ENCODE measurements at places on chromosomes 16 and 17.

GRCh38 chr17:61139219-61139618 lies 260.4 kb upstream of the TBX2 start:
- DNase-seq = no peak

DNA sequence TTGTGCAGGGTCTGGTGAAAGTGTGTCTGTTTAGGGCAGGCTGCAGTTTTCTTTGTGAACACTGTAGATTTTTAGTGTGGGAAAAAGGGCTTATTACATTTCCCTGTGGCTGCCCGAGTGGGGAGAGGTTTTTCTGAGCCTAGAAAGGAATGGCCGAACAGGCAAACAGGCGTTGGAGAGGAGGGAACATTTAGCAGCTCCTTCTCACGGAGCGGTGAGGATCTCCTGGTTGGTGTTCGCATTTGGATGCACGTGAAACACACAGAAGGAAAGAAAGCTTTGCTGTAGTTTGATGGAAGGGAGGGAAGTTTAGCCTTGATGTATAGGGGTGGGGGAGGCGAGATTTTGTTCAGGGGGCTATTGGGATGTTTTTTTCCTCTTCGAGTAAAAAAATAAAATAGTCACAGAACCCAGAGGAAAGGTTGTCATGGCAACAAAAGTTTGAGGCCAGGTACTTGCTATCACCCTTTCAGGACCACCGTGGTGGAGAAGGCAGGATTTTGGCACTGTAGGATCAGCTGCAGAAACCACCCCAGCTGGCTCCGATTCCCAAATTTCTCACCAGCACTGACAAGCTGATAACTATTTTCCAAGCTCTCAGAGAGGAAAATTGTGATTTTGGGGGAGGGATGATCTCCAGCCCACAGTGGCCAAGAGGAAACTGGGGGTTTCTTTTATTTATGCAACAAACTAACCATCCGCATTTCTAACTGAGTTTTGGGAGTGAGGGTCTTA lies 3.5 kb downstream of the GSG1L start:
- no peak for DNase-seq

GRCh38 chr16:68368301-68368888 lies 57.6 kb downstream of the PRMT7 start:
- DNase-seq = no peak

DNA sequence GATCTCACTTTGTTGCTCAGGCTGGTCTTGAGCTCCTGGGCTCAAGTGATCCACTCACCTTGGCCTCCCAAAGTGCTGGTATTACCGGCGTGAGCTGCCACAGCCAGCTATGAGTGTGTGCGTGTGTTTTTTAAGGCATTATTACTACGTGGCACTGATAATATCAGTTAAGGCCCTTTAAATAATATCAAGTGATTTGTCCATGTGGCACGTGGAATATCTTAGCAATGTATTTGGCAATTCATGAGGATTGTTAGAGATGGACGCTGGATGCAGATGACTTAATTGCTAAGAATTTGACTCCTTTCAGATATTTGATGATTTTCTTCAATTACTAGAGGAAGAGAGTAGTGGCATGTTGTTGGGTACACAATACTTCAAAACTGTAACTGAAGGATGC lies 25.5 kb upstream of the PMP22 start:
- DNase-seq = no peak

GRCh38 chr17:50430821-50431618 lies 5.0 kb downstream of the ACSF2 start:
- no peak for DNase-seq

GRCh38 chr16:53804467-53804866 lies 100.5 kb downstream of the FTO start:
- DNase-seq = no peak

DNA sequence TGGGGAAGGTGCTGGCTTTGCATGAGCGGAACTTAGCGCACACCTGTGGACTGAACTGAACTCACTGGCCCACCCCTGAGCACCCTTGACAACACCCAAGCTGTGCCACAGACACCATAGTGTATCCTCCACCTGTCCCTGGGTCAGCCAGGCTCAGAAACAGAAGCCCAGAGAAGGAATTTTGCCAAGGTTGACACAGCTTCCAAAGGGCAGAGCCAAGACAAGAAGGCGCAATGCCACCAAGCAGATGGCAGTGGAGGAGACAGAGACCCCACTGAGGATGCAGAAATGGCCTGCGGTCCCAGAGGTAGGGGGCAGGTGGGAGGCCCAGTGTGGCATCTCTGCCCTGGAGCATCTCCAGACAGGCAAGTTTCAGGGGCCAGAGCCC lies 169.0 kb downstream of the ENGASE start:
- no peak for DNase-seq

- DNase-seq = no peak
Observed at GRCh38 chr16:58449768-58450167, 50.2 kb upstream of the NDRG4 start.

- peak; percentile 87 for DNase-seq
Observed at GRCh38 chr17:50114849-50115357, 15.1 kb downstream of the SAMD14 start.

GRCh38 chr17:50183421-50183994 lies 17.7 kb downstream of the SGCA start:
- DNase-seq = no peak

DNA sequence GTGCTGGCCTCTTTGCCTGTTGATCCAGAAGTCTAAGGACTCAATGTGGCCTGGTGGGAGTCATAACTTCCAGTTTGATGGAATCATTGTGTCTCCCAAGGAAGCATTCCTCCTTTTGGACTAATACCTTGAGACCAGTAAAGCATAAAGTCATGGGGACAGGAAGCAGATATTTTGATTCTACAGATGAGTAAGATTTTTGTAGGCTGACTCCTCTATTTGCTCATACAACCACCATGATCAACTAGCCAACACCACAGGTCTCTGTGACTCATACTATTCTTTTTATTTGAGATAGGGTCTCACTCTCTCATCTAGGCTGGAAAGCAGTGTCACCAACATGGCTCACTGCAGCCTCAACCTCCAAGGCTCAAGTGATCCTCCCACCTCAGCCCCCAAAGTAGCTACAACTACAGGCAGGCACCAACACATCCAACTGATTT lies 6.2 kb downstream of the MT2A start:
- DNase-seq = no peak

DNA sequence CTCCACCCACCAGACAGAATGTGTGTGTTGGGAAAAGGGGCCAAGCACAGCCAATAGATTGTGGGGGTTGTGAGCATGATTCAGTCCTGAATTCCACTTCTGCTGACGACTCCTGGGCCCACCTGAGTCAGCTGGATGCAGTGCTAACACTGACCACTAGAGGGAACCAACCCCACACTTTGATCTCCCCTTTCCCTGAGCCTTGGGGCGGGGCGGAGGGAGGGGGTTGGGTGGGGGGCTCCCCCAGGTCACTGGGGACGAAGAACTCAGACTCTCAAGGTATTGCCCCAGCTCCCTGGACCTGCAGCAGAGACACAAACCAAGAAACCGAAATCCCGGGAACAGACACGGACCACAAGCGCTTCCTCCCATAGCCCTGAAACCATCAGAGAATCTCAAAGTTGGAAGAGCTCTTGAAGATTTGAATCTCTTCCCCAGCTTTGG lies 621 bp upstream of the CSHL1 start:
- peak; percentile 36 for DNase-seq

- no peak for DNase-seq
Observed at GRCh38 chr17:27741971-27742575, 58.3 kb downstream of the NOS2 start.

DNA sequence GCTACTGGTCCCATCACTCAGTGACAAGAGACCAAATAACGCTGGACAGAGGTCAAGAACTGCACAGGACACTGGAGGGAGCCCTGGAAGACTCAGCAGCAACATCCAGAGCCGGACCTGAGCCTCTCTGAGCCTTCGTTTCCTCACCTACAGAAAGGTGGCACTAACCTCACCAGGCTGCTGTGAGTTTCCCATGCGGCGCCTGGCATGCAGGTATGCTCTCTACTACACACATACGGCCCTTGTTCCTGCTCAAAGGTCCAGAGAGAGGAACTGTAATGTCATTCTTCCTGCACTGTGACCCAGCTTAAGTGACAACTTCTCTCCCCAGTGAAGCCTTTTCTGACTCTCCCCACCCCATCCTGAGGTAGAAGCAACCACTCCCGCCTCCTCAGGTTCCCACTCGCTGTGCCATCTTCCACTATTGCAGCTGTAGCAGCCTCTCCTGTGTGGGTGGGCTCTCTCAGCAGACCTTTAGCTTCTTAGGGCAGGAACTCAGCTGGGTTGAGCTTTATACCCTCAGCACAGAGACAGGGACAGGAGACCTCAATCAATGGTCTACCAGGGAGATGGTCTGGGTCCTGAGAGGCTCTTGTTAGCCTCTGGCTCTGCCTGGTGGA lies 43.9 kb upstream of the SREBF1 start:
- DNase-seq = no peak
